ENCODE measurements at places on chromosomes 7 and 10.

DNA sequence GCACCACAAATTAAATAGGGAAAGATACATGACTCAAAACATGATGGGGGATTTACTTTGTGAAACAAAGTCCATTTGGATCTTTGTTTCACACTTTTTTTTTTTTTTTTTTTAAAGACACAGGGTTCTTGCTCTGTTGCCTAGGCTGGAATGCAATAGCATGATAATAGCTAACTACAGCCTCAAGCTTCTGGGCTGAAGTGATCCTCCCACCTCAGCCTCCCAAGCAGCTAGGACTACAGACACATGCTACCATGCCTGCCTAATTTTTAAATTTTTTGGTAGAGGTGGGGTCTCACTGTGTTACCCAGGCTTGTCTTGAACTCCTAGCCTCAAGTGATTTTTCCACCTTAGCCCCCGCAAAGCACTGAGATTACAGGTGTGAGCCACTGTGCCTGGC lies 172.6 kb upstream of the KLF14 start:
- DNase-seq: no peak

DNA sequence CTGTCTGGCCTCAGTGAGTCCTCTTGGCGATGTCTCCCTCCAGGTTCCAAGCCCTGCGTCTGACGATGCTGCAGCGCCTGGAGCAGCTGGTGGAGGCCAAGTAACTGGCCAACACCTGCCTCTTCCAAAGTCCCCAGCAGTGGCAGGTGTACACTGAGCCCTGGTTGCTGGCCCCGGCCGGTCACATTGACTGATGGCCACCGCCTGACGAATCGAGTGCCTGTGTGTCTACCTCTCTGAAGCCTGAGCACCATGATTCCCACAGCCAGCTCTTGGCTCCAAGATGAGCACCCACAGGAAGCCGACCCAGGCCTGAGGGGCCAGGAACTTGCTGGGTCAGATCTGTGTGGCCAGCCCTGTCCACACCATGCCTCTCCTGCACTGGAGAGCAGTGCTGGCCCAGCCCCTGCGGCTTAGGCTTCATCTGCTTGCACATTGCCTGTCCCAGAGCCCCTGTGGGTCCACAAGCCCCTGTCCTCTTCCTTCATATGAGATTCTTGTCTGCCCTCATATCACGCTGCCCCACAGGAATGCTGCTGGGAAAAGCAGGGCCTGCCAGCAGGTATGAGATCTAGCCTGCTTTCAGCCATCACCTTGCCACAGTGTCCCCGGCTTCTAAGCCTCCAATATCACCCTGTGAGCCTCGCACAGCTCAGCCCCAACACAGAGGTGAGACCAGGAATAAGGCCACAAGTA lies 7.3 kb upstream of the ZNF22 start:
- DNase-seq: no peak

DNA sequence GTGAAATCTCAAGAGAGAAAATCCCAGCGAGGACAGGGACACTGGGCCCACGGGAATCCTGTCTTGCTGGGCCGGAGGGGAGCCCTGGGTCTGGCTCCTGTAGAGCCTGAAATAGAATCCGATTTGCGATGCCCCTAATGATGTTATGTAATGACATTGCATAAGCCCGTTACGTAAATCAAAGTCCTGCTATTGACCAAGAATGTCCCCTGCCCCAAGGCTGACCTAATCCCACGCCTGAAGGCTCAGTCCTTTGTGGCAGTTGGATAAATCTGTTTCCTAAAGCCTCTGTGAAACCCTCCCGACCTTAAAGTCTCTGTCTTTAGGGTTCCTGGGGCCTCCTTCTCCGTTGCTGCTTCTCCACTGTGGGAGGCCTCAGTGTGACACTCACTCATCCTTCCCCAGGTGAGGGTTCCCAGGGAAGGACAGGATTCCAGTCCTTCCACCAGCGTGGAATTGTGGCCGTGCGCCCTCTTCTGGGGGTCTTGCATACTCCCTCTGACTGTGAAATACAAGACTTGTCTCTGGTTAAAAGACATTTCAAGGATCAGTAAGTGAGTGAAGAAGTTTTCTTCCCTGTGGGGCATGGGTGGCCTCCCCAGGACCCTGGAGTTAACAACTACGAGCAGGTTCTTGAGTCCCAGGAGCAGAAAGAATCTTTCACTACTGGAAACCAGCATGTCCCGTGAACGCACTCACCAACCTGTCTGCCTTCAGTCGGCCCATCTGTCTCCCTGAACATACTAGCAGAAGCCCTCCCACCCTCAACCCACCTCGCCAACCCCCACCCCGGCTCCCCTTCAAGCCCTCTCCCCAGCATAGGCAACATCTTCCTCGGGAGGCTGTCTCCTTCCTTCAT lies 19.8 kb downstream of the ZNF467 start:
- no peak for DNase-seq

DNA sequence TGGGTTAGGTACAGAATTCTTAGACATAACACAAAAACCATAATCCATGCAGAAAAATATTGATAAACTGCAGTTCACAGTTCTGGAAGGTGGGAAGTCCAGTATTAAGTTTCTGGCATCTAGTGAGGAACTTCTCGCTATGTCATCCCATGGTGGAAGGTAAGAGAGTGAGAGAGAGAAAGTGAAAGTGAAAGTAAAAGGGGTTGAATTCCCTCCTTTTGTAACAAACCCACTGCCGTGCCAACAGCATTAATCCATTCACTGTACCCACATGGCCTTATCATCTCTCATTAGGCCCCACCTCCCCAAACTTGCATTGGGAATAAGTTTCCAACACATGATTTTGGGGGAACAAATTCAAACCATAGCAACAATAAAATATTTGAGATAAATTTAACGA lies 17.1 kb downstream of the ZNF485 start:
- DNase-seq: no peak

Measured in GDM1 (cell line).